ENCODE measurements at places on chromosomes 6 and 20.

GRCh38 chr6:116536216-116536621, 9.3 kb downstream of the TRAPPC3L start:
- DNase-seq: no peak

- no peak for DNase-seq
These were observed 133.6 kb downstream of the ALDH8A1 start for GRCh38 chr6:134816300-134816699.

DNA sequence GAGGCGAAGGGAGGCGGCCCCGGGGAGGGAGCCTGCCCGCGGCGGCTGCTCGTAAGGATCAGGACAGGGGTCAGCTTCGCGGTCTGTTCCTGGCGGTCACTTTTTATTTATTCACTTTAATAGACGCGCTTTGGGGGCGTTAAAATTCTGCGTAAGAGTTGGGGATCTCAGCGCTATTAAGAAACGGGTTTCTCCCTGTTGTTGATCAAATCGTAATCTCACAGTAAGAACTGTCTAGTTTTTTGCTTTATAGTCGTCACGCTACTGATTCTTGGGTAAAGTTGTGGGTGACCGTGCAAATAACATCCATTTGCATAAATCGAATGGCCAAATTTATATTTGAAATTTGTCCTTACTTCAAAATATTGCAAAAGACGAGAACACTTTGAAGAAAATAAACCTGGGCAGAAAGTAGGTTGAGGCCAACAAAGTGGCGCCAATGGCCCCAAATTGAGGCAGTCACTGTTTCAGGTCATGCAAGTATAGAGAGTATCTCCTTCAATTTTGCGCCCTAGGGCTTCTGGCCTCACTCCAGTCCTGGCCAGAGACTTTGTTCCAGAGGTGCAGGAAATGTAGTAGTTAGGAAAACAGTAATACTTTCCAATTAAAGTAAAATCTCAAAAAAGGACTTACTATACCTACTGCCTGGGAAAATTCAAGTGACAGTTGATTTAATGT, 963 bp upstream of the RMND1 start:
- no peak for DNase-seq

GRCh38 chr6:163149279-163149848, 265.2 kb upstream of the QKI start:
- no peak for DNase-seq

DNA sequence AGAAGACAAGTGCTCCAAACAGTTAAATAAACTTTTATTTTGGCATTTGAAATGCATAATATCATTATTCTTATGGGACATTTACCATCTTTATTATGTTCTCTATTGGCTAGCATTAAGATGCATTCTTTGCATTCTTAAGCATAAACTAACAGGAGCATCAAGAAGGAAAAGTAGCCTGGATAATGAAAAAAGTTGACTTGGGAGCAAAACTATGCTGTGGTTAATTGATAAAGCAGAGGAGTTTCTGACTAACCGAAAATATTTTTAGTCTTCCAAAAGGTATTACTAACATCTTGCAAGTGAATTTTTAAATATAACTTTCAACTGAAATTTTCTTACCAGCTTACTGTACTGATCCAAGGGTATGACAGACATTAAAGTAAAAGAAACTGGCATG, 140.3 kb downstream of the FLRT3 start:
- DNase-seq: peak; percentile 33

Measured in BJ (cell line).